ENCODE measurements at places on chromosomes 6 and 20.

GRCh38 chr20:53570446-53571276 lies 23.0 kb downstream of the ZNF217 start:
- no peak for DNase-seq

- DNase-seq: no peak
Observed at GRCh38 chr6:167165858-167166471, 8.2 kb upstream of the GPR31 start.

- DNase-seq: no peak
Observed at GRCh38 chr20:44723391-44723790, 8.2 kb downstream of the CCN5 start.

GRCh38 chr6:97174471-97174870 lies 108.5 kb downstream of the MMS22L start:
- no peak for DNase-seq

GRCh38 chr6:28220257-28221133 lies 4.6 kb upstream of the ZSCAN9 start:
- no peak for DNase-seq

DNA sequence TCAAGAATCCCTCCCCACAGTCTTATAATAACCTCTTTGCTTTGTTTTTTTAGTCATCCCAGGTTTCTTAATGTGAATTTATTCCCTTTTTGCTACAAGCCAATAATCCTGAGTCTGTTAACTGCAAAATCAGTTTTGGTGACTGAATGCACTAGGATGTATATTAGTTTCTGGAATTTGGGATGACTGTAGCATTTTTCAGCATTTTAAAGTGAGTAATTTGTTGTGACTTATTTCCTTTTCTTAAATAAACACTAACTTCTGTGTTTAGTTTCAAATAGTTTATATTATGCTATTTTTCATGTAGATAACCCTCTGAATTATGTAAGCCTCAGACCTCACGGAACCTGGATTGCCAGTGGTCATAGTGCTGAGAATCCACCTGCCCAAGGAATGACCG lies 5.5 kb downstream of the CST1 start:
- no peak for DNase-seq

DNA sequence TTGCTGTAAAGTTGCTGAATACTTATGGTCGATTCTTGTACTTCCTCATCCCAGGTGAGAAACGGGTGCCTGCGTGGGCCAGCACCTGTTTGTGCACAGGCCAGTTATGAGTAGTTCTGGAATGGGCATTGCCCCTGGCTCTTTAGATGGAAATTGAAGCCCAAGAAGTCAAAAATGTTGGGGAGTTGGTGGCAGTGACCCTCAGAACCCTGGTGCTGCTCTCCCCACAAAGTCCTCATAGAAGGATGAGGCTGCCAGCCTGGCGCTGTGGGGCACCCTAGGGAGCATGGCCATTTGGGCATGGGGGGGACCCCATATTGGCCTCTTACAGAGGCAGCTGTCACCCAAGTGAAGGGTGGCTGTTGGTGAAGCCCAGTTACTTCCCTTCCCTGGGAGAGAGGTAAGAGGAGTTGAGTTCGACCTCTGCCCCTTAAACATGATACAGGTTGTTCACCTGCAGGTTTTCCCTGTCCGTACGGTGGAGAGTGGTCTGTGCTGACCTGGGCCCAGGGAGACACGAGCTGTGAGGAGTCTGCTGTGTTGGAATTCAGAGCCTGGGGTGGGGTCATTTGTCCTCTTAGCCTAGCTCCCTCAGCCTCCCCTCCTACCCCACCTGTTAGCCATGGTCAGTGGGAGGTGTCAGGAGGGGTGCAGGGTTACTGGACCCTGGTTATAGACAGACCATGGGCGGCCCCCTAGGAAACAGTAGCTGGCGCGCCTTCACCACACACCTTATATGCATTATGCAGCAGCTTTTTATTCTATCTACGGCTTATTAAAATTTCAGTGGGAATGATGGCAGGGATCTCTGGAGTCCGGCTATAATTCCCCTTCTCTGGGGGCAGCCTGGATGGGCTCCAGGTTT lies 4.9 kb downstream of the HMGA1 start:
- no peak for DNase-seq

GRCh38 chr20:57133926-57134650 lies 132.4 kb downstream of the BMP7 start:
- no peak for DNase-seq

DNA sequence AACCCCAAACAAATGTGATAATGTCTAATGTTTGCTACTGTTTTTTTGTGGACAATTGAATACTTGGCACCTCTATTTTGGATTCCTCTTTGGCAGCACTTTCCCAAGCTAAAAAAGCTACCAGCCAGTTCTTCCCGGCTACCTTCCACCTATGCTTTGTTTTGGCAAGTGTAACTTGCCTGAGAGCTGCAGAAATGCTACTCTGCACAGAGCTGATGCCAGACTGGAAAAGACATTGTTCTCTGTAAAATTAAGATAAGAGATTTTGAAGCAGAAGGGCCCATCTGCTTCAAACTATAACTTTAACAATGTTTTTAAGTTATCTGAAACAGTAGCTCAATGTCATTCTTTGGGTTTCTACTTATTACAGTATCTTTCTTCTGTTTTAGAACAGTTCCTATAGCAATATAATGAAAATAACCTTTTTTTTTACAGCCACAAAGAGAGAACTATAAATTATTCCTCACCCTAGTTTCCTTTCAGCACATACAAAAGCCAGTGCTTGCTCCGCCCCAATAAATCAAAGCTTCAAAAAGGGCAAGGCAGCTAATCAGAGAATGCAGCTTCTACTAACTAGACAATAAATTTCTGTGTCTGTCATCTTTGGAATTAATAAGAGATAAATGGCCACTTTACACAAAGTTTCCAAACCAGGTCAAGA lies 183.1 kb downstream of the UBE3D start:
- no peak for DNase-seq

- DNase-seq: no peak
Observed at GRCh38 chr6:150466196-150466595, 97.4 kb downstream of the IYD start.

DNA sequence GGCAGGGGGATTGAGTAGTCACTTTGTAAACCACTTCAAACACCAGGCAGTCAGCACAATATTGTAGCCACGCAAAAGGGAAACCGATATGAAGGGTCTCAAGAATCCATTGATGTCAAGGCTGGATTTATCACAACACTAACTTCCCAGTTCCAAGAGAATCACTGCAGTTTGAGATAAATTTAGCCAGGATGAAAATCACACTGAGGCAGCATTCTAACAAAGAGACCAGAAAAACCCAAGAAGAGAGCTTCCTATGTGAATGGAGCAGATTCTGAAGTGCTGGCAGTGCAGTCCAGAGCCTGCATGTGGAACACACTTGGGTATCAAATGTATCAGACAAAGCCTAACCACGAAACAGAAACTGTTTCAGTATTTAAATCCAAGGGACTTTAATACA lies 84.6 kb downstream of the KIF16B start:
- no peak for DNase-seq

GRCh38 chr6:21891080-21891479 lies 297.5 kb downstream of the SOX4 start:
- no peak for DNase-seq

DNA sequence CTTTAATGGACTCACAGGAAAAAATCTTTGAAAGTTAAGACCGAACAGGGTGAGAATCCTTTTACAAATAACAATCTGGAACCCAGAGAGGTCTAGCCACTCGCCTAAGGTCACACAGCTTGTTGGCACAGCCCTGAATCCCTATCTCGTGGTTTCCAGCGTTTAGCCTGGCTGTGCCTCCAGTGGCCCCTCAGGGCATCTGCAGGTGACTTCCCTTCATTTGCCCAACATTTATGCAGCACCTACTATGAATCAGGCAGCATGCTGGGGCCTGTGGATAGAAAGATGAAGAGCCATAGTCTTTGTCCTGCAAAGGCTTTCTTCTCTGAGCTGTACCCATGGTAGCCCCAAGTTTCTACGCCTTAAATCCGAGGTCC lies 2.6 kb upstream of the NR2E1 start:
- DNase-seq: no peak

GRCh38 chr20:64223526-64224067 lies 32.0 kb upstream of the PCMTD2 start:
- DNase-seq: no peak

DNA sequence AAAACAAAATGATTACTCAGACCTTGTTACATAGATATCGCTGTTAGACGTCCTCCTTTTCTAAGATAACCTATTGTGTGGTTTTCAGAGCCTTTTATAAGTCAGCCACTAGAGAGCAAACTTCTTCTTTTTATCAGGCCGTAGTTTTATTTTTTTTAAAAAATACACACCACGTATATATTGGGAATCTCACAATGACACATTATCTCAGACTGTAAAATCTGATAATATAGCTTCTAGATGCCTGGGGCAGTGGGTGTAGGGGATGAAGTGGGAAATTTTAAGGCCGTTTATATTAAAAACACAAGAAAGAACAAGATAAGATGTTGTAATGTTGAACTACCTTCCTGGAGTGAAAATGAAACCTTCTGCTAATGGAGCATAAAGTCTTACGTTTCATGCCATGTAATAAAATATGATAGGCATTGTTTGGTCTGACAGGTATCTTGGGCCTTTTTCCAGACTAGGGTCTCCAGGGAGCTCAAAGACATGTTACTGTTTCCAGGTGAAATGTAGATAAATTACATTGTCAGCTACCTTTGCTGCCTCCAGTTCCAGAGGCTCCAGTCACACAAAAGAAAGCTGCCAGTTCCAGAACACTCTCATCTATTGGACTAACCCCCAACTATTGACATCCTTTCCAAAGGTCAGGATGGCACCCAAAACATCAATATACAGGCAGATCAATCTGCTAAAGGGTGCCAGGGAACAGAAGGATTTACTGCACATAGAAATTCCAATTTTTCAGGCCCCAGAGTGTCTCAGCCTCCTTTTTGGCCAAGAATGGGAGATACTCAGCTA lies 130.2 kb upstream of the AKIRIN2 start:
- no peak for DNase-seq

DNA sequence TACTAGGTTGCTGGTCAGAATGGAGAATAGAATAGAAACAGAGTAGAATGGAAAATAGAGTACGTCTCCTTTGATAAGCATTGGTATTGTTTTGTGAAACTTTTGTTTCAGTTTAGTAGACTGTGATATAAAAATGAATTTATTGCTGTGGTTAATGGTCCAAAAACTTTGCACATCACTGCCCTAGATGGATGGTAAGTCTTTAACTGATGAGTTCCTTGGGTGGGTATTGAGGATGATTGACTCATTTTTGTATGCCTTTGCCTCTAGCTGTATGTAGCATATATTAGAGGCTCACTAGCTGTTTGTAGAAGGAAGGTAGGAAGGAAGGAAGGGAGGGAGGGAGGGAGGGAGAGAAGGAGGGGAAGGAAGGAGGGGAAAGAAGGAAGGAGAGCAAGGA lies 48.3 kb downstream of the ZDHHC14 start:
- no peak for DNase-seq

DNA sequence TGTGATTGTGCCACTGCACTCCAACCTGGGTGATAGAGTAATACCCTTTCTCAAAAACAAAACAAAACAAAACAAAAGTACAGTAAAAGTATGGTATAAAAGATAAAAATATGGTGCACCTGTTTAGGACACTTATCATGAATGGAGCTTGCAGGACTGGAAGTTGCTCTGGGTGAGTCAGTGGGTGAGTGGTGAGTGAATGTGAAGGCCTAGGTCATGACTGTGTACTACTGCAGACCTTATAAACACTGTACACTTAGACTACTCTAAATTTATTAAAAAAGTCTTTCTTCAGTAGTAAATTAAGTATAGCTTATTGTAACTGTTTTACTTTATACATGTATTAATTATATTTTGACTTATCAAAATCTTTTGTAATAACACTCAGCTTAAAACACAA lies 46.0 kb downstream of the ZFP64 start:
- no peak for DNase-seq

DNA sequence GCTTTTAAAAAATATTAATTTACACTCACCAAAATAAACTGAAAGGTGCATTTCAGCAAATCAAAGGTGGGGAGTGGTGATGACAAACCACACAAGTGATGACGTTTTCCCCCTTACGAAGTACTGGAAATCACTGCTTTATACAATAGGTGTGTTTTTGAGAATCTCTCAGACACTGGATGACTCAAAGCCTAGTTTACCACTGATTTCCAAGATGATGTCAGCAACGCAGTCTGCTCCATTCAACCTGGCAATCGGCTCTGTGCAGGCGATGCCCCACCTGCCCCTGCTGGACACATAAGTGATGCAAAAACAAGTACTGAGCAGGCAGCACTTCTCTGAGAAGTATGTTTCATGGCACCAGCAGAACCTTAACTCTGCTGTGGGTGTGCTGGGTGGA lies 114.4 kb downstream of the SOD2 start:
- no peak for DNase-seq

- no peak for DNase-seq
Observed at GRCh38 chr6:97066056-97066455, 141.5 kb downstream of the KLHL32 start.

GRCh38 chr6:25670793-25671513 lies 18.9 kb downstream of the SCGN start:
- DNase-seq: no peak

- no peak for DNase-seq
Observed at GRCh38 chr6:16181439-16182297, 52.8 kb downstream of the MYLIP start.

DNA sequence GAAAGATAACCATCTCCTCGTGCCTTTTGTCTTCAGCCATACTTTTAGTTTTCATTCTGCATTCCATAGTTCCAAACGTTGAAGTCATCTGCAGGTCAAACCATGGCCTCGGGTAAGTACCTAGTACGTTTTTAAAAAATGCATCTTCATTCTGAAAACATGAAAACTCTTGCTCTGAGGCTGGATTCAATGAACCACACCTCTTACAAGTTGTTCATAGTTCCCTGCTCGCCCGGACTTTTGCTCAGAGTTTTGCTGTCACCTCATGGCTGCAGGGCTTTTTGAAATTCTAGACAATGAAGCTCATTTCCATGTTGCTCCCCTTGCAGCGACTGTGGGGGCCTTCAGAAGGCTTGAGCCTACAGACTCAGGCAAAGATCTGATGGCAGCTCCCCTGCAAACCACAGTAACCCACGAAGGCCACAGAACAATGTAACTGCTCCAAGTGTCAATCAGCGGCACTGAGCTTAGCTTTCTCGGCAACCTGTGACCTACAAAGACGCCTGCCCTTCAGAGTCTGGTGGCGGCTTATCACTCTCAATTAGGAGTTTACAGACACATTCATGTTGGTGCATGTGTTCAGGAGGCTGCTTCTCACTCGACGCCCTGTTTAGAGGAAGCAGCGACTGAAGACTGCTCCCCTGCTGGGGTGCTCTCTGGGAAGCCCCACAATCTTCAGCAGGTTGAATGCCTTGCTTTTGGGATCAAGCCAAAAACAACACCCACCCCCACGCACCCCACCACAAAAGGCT lies 61.2 kb downstream of the FOXC1 start:
- no peak for DNase-seq

- no peak for DNase-seq
Observed at GRCh38 chr6:149488815-149489214, 4.0 kb upstream of the ZC3H12D start.

- no peak for DNase-seq
Observed at GRCh38 chr20:2763186-2763585, 37.2 kb downstream of the CPXM1 start.

GRCh38 chr6:16918586-16918985 lies 157.3 kb upstream of the ATXN1 start:
- no peak for DNase-seq

All from GM12892 (cell line).